ENCODE measurements at places on chromosomes 6 and 20.

DNA sequence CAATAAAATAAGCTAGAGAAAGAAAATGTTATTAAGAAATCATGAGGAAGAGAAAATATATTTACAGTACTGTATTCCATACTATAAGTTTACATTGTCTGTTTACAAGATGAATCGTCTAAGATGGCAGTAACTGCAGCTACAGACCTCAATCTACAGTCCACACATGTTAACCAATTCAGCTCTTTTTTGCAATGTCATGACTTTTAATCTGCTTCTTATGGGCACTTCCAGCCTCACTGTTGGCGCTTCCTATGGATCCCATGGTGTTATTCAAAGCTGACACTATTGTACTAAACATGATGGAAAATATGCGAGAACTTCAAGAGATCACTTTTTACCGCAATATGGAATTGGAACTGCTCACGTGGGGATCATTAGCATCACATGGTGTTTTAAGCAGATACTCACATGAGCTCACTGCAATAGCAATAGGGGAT is 451.5 kb upstream of the CITED2 start:
- DNase-seq: no peak

- DNase-seq: no peak
Measured at GRCh38 chr20:370977-371754, 9.4 kb upstream of the TRIB3 start.

DNA sequence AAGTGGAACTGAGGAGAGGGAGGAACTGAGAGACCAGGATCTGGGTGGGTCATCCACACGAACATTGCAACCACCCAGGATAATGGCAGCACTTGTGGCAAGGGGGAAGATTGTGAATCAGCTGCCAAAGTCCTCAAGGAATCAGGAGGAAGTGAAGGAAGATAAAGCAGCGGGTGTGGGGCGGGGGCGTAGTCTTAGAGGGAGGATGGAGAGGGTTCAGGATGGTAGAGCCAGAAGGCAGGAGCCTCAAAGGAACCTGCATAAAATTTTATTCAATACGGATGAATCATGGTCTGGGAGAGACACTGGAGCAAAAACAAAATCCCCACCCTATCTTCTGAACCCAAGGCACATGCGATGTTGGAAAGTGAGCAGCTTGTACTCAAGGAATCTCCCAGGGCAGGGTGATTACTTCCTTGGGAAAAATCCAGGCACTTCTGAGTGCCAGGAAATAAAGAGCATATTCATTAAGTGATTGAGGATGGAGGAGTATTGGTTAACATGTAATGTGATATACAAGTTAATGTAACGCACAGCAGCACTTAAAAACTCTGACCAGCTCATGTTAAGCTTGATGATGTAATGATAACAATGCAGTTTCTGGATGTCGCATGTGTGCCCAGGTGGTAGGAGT is 82.0 kb upstream of the B3GAT2 start:
- DNase-seq: no peak

GRCh38 chr6:63807056-63807455 is 171.5 kb downstream of the PHF3 start:
- no peak for DNase-seq

GRCh38 chr6:42199106-42199981 is 4.6 kb upstream of the GUCA1B start:
- DNase-seq: no peak

GRCh38 chr6:120157873-120158272 is 808.3 kb upstream of the MAN1A1 start:
- no peak for DNase-seq

DNA sequence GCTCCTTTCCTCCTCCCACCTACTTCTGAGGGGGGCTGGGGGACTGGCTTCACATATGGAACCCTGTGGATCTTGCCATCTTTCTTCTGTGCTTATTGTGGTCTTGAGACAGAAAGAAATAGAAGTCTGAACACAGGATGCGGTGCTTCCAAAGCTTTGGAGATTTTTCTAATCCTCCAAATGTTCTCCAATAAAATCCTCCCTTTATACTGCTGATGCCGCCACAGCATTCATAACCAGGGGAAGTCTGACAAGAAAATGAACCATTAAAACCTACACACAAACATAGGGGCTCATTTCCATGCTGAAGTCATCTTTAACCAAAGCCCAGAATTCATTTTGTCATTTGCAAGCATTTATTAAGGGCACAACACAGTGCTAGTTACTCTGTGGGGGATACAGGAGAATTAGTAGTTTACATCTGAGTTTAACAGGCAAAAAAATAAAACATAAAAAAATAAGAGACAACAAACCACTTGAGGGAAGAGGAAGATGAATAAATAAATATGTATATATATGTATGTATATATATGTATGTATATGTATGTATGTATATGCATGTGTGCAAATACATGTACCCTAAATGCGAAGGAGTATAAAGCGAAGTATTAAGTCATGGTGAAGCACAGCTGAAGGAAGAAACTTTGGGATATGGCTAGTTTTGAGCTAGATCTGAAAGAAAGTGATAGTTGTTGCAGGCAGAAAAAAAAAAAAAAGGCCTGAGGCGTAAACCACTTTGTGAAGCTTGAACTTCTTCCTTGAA is 5.9 kb upstream of the PTPRK start:
- no peak for DNase-seq

- no peak for DNase-seq
Measured at GRCh38 chr20:63714858-63715257, 7.0 kb downstream of the ZGPAT start.

DNA sequence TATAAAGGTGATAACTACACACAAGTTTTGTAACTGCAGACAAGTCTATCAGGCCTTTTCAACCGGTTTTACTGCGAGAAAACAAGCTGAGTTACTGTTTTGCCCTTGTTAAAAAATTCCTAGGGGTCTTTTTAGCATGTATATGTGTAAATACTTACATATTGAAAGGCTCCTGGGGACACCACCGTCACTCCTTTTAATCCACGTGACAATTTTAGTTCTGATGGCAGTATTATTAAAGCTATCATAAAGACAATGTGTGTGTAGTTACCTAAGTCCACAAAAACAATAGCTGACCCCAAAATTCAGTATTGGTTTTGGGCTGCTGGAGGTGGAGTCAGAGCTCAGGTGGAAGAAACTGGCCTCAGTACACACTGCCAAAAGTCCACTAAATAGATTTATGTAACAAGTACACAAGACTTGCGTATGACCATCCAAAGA is 41.3 kb upstream of the HFE start:
- no peak for DNase-seq

- DNase-seq: no peak
Measured at GRCh38 chr6:12717356-12717755, 789 bp downstream of the PHACTR1 start.

- DNase-seq: no peak
Measured at GRCh38 chr6:128493877-128494276, 26.5 kb downstream of the PTPRK start.

- no peak for DNase-seq
Measured at GRCh38 chr20:17822039-17822438, 122.3 kb downstream of the BANF2 start.

- no peak for DNase-seq
Measured at GRCh38 chr20:57335392-57335791, 5.8 kb downstream of the SPO11 start.

GRCh38 chr20:11305406-11305805 is 612.3 kb upstream of the BTBD3 start:
- DNase-seq: no peak

DNA sequence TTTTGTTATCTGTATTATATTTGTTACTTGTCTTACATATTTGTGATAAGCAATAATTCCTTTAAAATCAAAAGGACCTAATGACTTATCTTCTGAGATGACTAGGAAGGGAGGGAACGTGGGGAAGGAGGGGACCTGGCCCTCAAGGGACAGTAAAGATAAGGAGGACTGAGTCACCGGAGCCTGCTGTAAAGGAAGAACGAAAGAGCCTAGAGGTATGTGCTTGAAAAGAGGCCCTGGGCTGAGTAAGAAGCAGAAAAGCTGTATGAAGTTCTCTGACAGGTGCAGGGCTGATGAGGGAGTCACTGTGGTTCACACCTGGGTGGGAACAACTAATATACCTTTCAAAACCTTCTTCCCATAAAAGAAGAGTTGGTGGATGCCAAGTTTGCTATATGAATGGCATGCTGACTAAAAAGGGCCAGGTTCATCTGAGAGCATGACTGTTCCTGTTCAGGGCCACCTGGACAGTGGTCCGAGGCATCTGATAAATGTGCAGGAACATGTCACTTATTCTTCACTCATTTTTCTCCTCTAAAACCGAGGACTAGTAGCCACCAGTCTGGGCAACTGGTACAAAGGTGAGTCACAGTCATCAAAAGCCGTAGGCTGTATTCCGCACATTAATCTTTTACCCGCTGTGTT is 111.3 kb downstream of the TNFAIP3 start:
- DNase-seq: no peak

GRCh38 chr6:35417979-35418661 is 34.0 kb upstream of the FANCE start:
- no peak for DNase-seq

DNA sequence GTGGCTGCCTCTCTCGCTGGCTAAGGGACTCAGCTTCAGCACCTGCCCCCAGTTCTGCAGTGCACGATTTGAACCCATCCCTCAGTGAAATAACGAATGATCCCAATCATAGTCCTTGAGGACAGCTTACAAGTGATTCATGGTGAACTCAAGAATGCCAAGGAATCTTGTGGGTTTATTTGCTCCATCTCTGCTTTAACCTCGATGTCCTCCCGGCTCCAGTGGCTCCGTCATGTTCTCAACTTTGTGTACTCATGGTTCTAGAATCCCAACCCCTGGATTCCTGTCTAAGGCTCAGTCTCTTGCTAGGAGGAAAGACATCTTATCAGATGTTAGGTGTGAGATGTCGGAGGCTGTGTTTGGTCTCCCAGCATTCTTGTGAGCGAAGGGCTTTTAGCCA is 29.0 kb upstream of the GTSF1L start:
- DNase-seq: no peak

- no peak for DNase-seq
Measured at GRCh38 chr6:22848121-22848520, 278.8 kb downstream of the HDGFL1 start.
